ENCODE measurements at places on chromosomes 7 and 10. TPM values are rescaled to one million over a fixed set of nuclear protein-coding genes. Genes with fewer than 3 reads are reported as not detected.

DNA sequence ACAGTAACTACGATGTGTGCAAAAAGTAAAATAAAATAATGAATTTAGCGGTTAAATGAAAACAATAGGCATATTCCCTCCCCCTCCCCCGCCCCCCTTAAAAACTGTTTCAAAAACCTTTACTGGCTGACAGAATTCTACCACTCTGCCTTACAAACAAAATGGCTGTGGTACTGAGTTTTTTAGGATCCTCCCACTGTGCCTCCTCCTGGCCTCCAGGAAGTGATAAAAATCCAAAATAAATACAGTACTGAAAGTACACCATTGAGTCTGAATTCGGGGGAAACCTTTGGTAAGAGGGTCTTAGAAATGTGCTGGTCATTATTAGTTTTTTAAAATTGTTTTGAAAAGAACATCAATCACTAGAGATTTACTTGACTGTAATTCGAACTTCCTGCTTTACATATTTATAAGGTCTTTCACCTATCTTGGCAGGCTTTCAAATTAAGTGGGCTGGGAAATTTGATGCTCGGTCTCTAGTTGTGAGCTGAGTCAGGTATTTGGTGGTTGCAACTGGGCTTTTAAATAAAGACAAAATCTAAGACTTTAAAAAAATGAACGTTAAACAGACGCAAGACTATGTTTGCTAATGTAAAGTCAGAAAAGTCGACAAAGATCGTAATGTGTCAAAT is 32.5 kb upstream of the EPC1 start:
- peaks cover 4% of the 10 kb centered on the region for H3K4me1 ChIP-seq
- peak overlapping the region; percentile 79 for H3K4me3 ChIP-seq
- H3K36me3 ChIP-seq = no peaks in the 10 kb centered on the region
- H3K27me3 ChIP-seq = no peaks in the 10 kb centered on the region
- peak overlapping the region; percentile 84 for H3K27ac ChIP-seq
- no peak for DNase-seq

- H3K4me1 ChIP-seq = peaks cover 72% of the 10 kb centered on the region
- H3K27ac ChIP-seq = peak overlapping the region; percentile 95
- peak overlapping the region; percentile 84 for H3K4me3 ChIP-seq
- no peaks in the 10 kb centered on the region for H3K27me3 ChIP-seq
Measured at GRCh38 chr7:5594616-5595544, 171.2 kb upstream of the TNRC18 start.

Gene A1CF
- 0.03 TPM for total RNA-seq

DNA sequence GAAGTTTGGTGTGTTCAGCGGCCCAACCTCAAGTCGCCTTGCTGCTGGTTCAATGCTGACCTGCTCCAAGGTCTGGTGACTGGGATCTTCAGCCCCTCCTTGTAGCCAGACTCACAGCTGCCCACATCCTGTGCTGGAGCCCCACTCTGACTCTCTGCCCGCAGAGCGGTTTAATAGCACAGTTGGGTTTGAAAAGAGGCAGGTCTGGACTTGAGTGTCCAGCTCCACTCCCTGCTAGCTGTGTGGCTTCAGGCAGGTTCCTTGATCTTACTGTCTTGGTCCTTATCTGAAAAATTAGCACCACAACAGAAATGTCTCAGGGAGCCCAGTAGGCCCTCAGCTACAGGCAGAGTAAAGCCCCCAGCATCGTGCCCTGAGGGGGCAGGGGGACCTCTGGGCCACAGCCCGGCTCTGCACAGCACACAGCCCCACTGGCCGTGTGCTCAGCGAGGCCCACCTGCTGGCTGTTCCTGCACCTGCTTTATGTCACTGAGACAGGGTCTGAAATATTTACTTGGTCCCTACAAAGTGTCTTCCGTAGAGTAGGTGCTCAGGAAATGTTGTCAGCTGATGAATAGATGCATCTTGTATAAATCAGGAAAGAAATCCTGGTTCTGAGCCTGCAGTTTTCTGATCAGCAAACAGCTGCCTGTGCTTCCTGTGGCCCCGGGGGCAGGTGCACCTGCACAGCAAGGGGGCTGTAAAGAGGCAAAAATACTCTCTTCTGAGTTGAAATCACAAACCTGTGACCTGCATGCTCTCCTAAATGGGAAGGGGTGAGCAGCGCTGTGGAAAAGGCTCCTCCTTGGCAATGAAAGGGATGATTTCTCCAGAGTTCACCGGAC is 155.5 kb downstream of the SVIL start:
- no peaks in the 10 kb centered on the region for H3K27me3 ChIP-seq
- no peaks in the 10 kb centered on the region for H3K36me3 ChIP-seq
- no peak for DNase-seq
- H3K4me3 ChIP-seq = no peak overlapping the region
- no peaks in the 10 kb centered on the region for H3K4me1 ChIP-seq

GRCh38 chr10:2351566-2351965 is 614.2 kb upstream of the ADARB2 start:
- H3K4me1 ChIP-seq = no peaks in the 10 kb centered on the region
- DNase-seq = no peak
- peak overlapping the region; percentile 49 for H3K4me3 ChIP-seq
- no peaks in the 10 kb centered on the region for H3K36me3 ChIP-seq

Gene GRM8
- not detected for total RNA-seq
